ENCODE measurements at places on chromosomes 6 and 20.

DNA sequence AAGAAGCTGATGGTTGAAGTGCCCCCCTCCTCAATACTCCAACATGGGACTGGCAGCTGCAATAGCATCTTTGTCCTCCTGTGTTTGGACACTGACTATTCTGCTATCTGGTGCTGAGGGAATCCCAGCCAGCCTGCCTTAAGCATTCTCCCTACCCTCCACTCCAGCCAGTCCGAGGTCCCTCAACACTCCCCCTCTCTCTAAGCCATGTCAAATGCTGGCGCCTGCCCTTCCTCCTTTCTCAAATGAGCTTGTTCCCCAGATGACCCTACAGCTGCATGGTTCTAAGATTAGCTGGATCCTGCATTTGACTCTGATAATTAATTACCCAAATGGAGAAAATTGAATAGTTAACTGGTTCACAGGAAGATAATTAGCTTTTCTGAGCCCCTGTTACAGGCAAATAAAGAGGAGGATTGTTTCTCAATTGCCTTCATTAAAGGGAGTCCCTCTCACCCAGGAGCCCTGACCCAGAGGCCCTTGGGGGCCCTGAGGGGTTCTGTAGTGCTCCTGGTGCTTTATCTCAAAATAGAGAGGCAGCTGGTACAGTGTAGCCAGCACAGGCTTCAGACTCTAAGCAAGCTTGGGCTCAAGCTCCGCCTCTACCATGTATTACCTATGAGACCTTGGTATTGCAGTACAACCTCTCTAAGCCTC is 37.9 kb upstream of the CHD6 start:
- DNase-seq, result no peak

DNA sequence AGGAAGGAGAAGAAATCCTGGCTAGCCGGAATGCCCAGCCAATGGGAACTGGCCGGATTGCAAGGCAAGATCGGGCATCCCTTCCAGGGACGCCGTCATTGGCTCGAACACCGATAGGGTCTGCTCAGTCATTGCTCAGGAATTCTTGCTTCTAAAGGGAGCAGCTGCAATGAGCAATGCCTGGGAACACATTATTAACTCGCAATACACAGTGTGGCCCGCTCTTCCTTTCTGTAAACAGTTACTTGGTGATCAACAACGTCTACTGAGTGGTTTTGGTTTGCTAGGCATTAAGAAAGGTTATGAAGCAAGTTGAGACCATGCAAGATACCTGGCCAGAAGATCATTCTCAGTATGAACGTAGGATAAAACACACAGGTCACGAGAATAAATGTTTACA is 165.4 kb upstream of the CITED2 start:
- no peak for DNase-seq

DNA sequence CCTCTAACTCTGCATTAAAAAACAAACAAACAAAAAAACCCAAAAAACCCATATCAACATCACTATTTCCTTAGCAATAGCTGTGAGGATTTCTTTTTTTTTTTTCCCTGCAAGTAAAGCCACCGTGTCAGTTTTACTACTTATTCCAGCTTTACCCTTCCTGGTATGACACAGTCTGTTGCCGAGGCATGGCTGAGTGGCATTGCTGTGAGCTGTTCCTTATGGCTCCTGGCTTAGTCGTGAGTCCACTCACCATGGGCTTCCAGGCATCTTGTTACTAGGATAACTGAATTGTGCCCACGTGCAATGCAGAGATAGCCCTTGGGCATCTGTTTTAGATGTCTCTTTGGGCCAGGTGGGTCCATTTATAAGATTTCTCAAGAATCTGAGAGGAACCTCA is 84.8 kb downstream of the LRRC1 start:
- no peak for DNase-seq

- DNase-seq, result peak; percentile 98
These were observed 3.5 kb downstream of the SDCBP2 start for GRCh38 chr20:1325173-1326030.

GRCh38 chr20:5551621-5552020 is 198.6 kb upstream of the SHLD1 start:
- DNase-seq, result no peak

DNA sequence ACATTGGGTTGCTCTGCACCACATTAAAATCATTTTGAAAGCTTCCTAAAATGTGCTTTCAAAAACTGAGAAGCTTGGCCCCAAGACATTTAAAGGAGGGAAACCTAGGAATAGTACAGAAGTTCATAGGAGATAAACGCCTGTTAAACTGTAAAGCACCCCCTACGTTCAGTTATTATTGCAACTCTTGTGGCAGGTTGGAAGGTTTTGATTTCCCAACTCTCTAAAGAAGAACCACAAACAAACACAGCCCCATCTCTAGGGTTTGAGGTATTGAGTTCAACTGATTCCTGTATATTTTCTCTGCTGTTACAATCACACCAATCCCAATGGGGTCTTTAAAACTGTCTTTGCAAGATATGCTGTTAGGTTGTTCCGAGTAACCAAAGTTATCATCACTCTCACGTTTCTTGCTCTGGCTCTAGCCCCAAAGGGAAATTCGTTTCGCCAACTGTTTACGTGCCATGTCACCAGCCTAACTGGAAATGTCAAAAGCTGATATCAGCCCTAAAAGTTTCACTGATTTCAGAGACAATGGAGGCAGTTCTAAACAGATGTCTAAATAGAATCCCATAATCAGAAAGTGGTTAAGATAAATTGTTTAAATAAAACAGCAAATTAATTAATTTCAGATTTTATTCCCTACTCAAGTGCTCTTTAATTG is 12.1 kb downstream of the TFAP2A start:
- DNase-seq, result no peak

DNA sequence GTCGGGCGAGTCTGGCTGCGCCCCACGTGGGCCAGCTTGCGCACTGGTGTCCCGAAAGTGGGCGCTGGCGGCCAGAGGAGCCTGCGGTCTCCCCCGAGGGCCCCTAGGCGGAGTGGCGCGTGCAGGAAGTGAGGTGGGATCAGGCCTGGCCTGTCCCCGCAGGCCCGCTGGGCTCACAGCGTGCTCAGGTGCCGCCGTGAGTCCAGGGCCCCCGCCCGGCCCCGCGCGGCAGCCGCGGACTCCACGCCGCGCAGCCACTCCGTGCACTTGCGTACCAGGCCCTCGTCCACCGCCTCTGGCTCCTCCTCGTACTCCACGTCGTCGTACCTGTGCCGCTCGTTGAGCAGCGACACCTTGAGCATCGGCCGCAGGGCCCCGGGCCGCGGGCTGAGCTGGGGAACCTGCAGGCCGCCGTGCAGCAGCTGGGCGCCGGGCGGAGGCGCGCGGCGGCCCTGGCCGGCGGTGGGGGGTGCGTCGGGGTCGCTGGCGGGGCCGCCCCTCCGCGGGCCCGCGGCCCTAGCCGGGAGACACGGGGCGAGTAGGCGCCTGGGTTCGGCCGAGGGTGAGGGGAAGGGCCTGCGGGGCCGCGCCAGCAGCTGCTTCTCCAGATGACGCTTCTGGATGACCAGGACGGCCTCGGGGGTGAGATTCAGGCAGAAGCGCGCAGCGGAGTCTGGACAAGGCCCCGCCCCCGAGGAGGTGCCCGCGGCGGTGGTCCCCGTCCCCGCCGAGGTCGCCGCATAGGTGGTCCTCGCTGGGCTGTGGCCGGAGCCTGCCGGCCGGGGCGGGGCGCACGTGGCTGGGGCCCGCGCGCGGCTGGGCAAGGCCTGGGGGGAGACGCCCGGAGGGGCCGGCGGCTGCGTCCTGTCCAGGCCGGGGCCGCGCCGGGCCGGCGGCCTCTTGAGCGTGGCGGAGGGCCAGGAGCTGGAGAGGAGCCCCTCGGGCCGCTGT is 835 bp downstream of the PRR18 start:
- no peak for DNase-seq

DNA sequence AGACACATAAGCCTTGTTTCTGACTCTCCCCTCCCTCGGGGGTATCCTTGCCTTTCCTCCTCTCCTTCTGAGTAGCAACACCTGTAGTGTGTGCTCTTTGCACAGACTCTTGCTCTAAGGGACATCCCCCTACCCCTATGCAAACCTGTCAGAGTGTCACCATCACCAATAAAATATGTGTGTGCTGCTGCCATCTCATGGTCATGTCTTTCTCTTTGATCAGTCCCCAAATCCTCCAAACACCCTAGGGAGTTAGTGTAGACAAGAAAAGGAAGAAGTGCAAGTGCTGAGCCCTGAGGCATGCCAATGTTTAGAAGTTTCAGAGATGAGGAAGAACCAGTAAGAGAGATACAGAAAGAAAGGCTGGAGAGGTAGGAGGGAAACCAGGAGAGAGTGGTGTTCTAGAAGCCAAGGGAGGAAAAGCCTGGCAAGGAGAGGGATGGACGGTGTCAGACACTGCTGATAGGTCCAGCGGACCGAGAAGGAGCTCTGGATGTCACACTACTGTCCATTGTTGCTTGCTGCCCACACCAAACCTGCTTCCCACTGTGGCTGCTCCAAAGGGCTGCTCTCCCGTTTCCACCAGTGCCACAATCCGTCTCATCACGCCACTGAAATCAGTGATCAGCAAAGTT is 16.4 kb downstream of the TRMT6 start:
- peak; percentile 12 for DNase-seq

DNA sequence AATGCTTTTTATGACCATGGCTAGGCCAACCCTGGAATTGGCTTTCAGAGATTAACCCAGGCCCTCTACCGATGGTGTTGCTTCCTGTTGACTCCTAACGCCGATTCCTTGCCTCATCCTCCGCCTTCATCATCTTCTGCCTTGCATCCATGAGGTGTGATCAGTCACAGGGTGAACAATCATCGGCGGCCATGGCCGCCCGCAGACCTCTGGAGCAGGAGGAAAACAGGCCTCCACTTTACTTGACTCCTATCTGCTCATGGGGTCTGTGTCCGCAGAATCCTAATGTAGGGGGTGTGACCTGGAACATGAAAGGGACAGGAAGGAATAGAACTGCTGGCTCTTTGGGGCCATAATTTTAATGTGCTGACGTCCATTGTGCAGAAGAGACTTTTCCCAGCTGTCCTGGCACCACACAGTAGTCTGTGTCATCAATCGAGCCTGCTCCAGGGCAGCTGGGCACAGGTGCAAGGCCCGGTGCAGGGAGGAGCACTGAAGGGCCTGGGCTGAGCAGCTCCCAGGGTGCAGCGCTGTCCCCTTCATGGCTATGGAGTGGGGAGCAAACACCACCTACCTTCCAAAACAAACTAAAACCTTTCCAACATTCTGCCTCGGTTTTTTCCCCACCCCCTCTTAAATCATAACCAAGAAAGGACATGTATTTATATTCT is 8.0 kb downstream of the SLC22A3 start:
- DNase-seq, result no peak

- DNase-seq, result peak; percentile 63
These were observed 300.2 kb downstream of the UTRN start for GRCh38 chr6:144585217-144585814.

GRCh38 chr6:9999796-10000195 is 415.1 kb downstream of the TFAP2A start:
- DNase-seq, result no peak

GRCh38 chr20:57205606-57206219 is 60.7 kb downstream of the BMP7 start:
- DNase-seq, result no peak

GRCh38 chr20:48603819-48604405 is 223.9 kb downstream of the PREX1 start:
- DNase-seq, result no peak

GRCh38 chr6:154243793-154244750 is 112.5 kb downstream of the IPCEF1 start:
- DNase-seq, result no peak

DNA sequence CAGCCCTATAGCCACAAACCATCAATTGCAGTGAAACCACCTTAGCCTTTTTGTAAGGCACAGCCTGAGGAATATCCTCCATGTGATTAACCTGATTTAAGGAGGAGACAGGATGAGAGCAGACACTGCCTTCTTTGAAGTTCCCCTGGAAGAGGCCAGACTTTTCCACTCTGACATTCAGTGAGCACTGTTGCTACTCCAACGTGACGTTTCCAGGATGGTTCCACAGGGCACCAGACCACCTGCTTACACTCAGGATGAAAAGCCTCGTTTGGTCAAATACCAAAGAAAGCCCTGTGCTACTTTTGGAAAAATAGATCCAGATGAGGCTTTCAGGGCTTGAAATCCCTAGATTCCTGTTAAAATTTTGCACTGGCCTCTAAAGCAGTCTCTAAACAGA is 1102.1 kb upstream of the FLRT3 start:
- no peak for DNase-seq

GRCh38 chr20:19920381-19921138 is 96.6 kb upstream of the NAA20 start:
- peak; percentile 38 for DNase-seq

- peak; percentile 81 for DNase-seq
These were observed 44.6 kb upstream of the SEC63 start for GRCh38 chr6:108002365-108003221.

- no peak for DNase-seq
These were observed 28.3 kb downstream of the PARD6B start for GRCh38 chr20:50759678-50760077.

DNA sequence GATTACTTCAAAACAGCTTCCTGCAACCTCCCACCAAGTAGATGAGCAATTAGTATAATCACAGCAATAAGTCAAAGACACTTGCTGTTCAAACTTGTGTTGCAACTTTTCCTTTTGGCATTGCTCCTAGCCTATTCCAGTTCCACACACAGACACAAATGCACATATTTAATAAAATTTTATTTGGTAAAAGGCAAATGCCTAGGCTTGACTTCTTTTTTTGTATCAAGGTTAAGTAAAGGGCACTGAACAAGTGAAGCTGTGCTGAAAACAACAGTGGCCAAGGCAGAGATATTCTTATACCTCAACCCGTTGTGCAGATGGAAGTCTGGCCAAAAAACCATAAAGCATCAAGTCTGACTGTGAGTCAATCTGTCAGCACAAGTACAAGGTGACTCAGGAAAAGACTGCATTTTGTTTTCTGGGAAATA is 708.4 kb upstream of the CITED2 start:
- peak; percentile 11 for DNase-seq

DNA sequence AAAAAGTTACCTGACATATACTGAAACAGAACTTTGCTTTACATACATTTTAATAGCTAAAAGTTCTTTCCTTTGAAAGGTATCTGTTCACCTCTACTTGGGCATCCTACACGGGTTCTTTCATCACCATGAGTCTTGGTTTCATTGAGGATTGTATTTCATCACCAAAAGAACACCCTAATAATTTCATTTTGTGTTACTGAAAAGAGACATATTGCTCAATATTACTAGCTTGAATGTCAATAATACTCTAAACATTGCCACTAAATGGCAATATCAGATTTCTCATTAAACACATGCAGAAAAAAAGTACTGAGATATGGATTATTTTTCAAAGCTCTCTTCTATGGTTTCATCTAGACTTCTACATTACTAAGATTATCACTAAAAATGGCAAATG is 30.8 kb downstream of the MAN1A1 start:
- DNase-seq, result no peak

- no peak for DNase-seq
These were observed 57.1 kb upstream of the MAP7 start for GRCh38 chr6:136607204-136607931.

DNA sequence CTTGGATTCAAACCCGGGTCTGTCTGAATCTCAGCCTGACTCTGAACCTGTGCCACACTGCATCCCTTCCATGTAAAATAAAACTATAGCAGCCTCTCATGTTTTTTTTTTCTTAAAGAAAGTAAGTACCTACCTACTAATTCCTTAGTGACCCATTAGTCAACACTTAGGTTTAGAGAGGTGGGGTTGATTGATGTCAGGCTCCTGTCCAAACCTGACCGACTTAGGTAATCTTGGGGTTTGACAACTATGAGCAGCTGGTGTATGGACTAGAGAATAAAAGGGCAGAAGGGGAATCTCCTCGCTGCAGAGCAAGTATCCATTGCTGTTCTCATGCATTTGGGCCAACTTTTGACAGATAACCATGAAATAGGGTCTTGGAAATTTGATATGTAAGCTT is 6.5 kb downstream of the NKAIN2 start:
- DNase-seq, result no peak

Data from inflammatory macrophage (primary cell).